ENCODE measurements at places on chromosomes 13 and 19.

DNA sequence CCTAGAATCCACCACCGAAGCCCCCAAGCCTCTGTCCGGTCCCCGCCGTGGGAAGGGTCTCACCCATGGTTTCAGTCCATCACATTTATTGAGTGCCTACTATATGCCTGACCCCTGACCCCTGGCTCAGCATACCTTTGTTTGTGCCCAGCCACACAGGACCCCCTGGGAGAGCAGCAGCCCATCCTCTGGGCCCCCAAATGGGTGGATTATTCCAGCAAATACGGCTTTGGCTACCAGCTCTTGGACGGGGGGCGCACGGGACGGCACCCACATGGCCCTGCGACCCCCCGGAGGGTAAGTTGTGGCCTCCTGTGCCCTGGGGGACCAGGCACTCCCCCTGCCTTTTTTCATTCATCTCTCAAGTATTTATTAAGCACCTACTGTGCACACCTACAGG lies 7.7 kb downstream of the PLK5 start:
- DNase-seq = no peak

DNA sequence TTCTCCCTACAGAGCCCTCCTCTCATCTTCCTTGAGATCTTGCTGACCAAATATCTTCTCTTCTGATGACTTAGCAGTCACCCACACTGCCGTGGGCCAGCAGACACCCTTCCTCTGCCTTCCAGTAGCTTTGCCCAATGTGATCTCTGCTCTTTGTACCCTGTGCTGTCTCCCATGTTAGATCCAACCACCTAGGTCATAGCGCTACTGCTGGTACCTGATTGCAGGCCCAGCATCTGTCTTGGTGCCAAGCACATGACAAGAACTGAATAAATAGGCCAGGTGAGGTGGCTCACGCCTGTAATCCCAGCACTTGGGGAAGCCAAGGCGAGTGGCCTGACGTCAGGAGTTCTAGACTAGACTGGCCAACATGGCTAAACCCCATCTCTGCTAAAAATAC lies 149.7 kb downstream of the TM9SF2 start:
- no peak for DNase-seq

GRCh38 chr19:45211751-45212381 lies 33.3 kb downstream of the BLOC1S3 start:
- no peak for DNase-seq

GRCh38 chr13:27035892-27036235 lies 135.7 kb downstream of the USP12 start:
- DNase-seq = no peak
